PC-9 (cell line): ENCODE measurements at places on chromosomes 1 and 21. TPM values are rescaled to one million over a fixed set of nuclear protein-coding genes. Genes with fewer than 3 reads are reported as not detected.
A peak's percentile ranks its signal among the peaks of the same experiment; 100 is the strongest.

DNA sequence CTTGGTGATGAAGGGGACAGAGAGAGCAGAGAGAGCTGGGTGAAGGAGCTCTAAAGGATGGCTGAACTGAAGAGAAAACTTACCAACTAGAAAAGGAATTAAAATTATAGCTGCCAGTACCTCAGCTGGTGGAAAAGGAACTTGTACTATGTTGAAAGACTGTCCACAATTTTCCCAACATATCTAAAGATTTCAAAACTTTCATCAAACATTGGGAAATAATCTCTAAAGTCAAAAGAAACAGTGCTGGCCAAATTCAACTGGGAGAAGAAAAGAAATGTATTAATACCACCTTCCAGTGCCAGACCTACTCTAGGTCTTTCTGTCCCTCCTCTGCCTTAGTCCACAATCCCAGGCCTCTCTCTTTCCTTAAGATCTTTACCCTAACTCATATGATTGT, 6.1 kb downstream of the SMG5 start:
- DNase-seq = no peak
- H3K27me3 ChIP-seq = no peaks in the 10 kb centered on the region
- H3K4me1 ChIP-seq = peaks cover 9% of the 10 kb centered on the region

DNA sequence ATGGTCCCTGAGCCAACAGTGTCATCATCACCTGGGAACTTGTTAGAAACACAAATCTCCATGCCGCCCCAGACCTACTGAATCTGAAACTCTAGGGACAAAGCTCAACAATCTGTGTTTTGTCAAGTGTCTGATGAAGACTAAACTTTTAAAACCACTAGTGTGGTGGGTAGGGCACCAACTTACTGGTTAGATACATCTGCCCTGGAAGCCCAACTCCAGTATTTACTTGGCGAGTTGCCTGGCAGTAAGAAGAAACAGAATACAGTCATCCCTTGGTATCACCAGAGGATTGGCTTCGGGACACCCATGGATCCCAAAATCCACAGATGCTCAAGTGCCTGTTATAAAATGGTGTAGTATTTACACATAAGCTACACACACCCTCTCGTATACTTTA, 367.9 kb upstream of the DUSP10 start:
- H3K4me1 ChIP-seq = peaks cover 6% of the 10 kb centered on the region; the same call in 1 of the 2 replicates
- H3K4me3 ChIP-seq = no peak overlapping the region
- no peaks in the 10 kb centered on the region for H3K27me3 ChIP-seq
- no peaks in the 10 kb centered on the region for H3K36me3 ChIP-seq
- no peak for DNase-seq

- peak overlapping the region; percentile 94 for H3K27ac ChIP-seq
- peak; percentile 62 for DNase-seq
- no peaks in the 10 kb centered on the region for H3K36me3 ChIP-seq
- H3K4me3 ChIP-seq = peak overlapping the region; percentile 2; the same call in 1 of the 2 replicates
- no peaks in the 10 kb centered on the region for H3K27me3 ChIP-seq
Observed at GRCh38 chr1:21295002-21295401, 4.7 kb upstream of the ECE1 start.

GRCh38 chr1:95282518-95282895, 48.5 kb downstream of the RWDD3 start:
- H3K36me3 ChIP-seq = no peaks in the 10 kb centered on the region
- H3K27me3 ChIP-seq = no peaks in the 10 kb centered on the region
- H3K4me3 ChIP-seq = no peak overlapping the region
- no peak overlapping the region for H3K27ac ChIP-seq
- no peaks in the 10 kb centered on the region for H3K4me1 ChIP-seq

GRCh38 chr1:95201905-95202304, 32.1 kb upstream of the RWDD3 start:
- H3K4me1 ChIP-seq = no peaks in the 10 kb centered on the region
- DNase-seq = no peak
- no peak overlapping the region for H3K4me3 ChIP-seq
- H3K27ac ChIP-seq = no peak overlapping the region

DNA sequence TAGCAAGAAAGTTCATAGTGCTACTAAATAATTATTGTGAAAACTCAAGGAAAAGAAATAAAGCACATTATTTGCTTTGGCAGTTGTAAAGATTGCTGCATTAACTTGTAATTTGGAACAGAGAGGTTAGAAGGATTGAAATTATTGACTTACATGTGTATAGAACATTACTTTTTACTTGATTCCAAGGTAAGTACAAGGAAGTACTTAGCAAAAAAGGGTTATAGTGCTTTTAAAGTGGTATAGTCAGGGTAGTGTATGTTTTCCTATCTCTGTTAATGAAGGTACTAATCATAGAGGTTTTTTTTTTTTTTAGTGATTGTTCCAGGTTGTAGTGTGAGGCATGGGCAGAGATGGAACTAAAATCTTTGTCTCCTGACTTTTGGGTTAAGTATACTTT, 29.4 kb downstream of the MAN1A2 start:
- no peak for DNase-seq
- H3K4me1 ChIP-seq = no peaks in the 10 kb centered on the region
- no peaks in the 10 kb centered on the region for H3K27me3 ChIP-seq
- H3K4me3 ChIP-seq = no peak overlapping the region

GRCh38 chr1:1058921-1059493, 15.1 kb downstream of the RNF223 start:
- H3K4me3 ChIP-seq = peak overlapping the region; percentile 79
- no peaks in the 10 kb centered on the region for H3K36me3 ChIP-seq
- H3K27me3 ChIP-seq = no peaks in the 10 kb centered on the region
- H3K27ac ChIP-seq = no peak overlapping the region

DNA sequence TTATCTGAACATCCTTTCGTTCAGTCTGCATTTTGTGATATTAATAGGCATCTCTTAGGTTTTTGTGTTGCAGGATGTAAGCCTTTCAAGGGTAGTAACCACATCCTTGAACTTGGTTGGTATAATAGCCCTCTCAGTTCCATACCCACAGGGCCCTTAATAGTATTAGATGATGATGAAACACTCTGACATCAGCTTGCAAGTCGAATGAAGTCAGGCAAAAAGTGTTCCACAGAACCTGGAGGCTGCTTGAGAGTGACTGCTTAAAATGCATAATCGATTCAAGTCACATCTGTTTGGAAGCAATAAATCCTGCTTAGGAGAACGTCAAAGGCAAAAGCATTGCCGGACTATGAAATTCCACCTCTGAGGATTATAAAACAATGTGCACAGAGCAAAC, 415.6 kb upstream of the KAZN start:
- peaks cover 8% of the 10 kb centered on the region; the same call in 1 of the 2 replicates for H3K27me3 ChIP-seq
- no peak for DNase-seq
- no peak overlapping the region for H3K27ac ChIP-seq

DNA sequence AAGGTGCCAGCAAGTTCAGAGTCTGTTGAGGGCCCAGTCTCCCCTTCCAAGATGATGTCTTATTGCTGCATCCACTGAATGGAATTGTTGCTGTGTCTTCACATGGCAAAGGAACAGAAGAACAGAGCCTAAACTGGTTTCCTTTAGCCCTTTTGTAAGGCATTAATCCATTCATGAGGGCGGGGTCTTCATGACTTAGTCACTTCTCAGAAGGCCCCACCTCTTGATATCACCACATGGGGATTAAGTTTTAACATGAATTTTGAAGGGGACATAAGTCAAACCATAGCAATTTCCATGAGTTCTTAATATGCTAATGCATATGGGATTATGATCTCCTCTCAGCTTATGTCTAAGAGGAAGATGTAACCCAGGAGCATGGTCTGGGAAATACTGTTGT, 182.9 kb downstream of the LRRC7 start:
- no peak for DNase-seq
- no peak overlapping the region for H3K4me3 ChIP-seq
- no peaks in the 10 kb centered on the region for H3K27me3 ChIP-seq
- no peak overlapping the region for H3K27ac ChIP-seq

- H3K4me1 ChIP-seq = peaks cover 12% of the 10 kb centered on the region
- DNase-seq = peak; percentile 37
Observed at GRCh38 chr1:224801844-224802490, 127.5 kb upstream of the DNAH14 start.

DNA sequence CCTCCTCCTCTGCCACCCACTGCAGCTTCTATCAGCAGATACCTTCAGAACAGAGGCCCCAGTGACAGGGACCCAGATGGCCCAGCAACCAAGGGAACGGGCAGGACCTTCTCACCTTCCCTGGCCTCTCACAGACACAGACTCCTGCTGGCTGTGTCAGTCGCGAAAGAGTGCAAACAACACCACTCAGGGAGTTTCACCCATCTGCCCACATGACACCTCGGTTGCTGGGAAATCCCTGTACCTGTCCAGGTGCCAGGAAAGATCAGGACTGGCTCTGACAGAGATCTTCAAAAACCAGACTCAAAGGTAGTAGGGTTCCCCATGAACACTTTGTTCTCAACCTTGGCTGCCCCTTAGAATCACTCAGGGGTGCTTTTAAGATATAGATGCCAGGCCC, 83.5 kb upstream of the HIVEP3 start:
- DNase-seq = no peak
- no peaks in the 10 kb centered on the region for H3K36me3 ChIP-seq
- H3K27me3 ChIP-seq = no peaks in the 10 kb centered on the region
- H3K4me1 ChIP-seq = peaks cover 9% of the 10 kb centered on the region

The TMPRSS3 gene
- total RNA-seq = 4.3 and 8.6 TPM in 2 replicates

The FAM72C gene
- total RNA-seq = 1.3 and 1.7 TPM in 2 replicates

The ATP6V1G3 gene
- not detected in 2 replicates for total RNA-seq

The C1orf232 gene
- not detected in 2 replicates for total RNA-seq

The LEFTY1 gene
- total RNA-seq = not detected in 2 replicates

The RAD54L gene
- total RNA-seq = 44.8 and 56.4 TPM in 2 replicates

The HAO2 gene
- not detected in 2 replicates for total RNA-seq

The BMP8B gene
- 2.4 TPM in 2 replicates for total RNA-seq

The KIF2C gene
- total RNA-seq = 103 and 119 TPM in 2 replicates

The CRNN gene
- total RNA-seq = not detected in 2 replicates

The IFI44L gene
- 0.40 and 0.70 TPM in 2 replicates for total RNA-seq

The PRR9 gene
- not detected in 2 replicates for total RNA-seq
